ENCODE measurements at places on chromosomes 4 and X. TPM values are rescaled to one million over a fixed set of nuclear protein-coding genes. Genes with fewer than 3 reads are reported as not detected.

KLHL15 gene
- total RNA-seq, result 4.8 TPM

UPF3B gene
- total RNA-seq, result 11.9 TPM

CT45A7 gene
- not detected for total RNA-seq

- DNase-seq, result peak; percentile 33
Measured at GRCh38 chr4:175371091-175371490, 441.0 kb downstream of the GPM6A start.

- DNase-seq, result peak; percentile 60
Measured at GRCh38 chr4:145301386-145302080, 121.1 kb upstream of the OTUD4 start.

Measured in mammary epithelial cell (primary cell).